Stimulated activated CD8-positive, alpha-beta memory T cell treated with anti-CD3 and anti-CD28 coated beads, Interleukin-4, amount 100 ng/mL, for 24 hours (primary cell): ENCODE measurements at places on chromosomes 6 and 20.
A peak's percentile ranks its signal among the peaks of the same experiment; 100 is the strongest.

DNA sequence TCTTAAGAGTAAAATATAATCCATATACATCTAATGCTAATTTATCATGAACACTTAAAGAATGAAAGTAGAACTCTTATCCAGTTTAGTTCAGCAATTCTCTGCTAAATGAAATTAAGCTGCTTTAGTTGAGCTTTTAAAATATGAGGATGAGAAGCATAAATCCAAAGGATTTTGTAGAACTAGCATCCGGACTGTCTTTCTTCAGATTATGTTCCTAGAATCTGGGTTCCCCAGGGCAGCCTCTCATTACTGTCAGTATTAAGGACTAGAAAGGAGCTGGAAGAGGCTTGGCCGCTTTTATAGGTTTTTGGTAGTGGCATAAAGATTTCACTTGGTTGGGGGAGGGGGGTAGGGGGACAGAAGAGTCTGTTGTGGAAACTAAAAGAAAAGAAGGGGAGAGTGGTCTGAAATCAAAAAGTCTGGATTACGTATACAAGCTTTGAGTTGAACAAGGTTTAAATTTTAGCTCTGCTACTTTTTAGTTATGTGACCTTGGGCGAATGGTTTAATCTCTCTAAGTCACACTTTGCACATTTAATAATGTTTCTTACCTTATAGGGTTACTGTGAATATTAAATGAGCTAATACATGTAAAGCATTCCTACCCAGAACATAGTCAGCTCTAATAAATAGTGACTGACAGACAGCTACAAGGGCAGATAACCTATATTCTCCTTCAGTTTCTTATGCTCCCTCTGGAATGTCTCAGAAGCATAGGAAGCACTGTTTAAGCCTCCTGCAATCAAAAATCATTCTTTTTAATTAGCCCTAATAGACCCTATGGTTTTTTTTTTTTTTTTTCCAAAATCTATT is 3.7 kb downstream of the SGK1 start:
- no peak for DNase-seq

DNA sequence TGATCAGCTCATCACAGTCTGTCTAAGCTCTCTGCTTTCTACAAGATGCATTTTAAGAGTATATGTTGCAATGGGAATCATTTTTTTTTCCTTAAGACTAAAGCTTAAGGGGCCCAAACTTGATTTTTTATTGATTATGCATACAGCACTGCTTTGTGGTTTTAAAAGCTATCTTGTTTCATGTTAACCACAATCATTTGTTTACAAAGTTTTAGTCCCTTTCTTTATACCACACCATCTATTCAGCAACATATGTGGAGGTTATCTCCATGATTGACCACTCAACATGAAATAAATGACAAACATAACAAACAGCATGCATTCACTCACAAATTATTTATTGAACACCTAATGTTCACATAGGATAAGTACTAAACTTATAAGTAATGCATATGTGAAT is 119.1 kb downstream of the FHL5 start:
- no peak for DNase-seq

DNA sequence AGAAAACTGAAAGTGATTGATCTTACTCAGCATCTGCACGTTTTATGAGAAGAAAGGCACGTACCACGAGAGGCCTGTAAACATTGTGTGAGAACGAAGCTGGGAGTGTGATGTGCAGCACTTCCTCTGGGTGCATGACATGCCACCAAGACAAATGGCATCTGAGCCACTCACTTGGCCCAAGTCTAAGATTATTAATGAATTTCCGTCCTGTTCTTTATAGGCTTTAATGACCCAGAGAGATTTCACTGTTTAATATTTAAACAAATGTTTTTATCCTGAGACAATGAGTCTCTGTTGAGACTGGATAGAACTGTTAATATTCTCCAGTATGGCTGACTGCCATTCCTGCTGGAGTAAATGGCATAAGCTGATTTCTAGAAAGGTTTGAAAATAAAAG is 172.6 kb upstream of the PHACTR1 start:
- DNase-seq, result no peak

- DNase-seq, result peak; percentile 100
Measured at GRCh38 chr6:166627033-166627874, at the start of gene RPS6KA2. Gene RPS6KA2, minus strand, starts transcription at chr6:166627251. Its CDS starts 232 bp downstream, at chr6:166627019.

DNA sequence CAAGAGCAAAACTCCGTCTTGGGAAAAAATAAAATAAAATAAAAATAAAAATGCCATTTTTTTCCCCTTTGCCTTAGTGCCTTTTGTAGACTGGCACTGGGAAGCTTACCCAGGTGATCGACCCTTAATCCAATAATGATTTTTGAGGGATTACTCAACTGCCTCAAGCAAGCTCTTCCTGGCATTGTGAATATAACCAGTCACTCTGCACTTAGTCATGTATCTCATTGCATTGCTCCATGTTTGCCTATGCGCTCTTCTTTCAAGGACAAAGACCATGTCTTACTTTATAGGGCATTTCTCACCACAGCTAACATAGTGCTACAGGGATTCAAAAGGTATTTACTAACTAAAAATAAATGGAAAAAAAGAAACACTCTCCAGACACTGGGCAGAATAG is 13.0 kb downstream of the GFOD1 start:
- no peak for DNase-seq

GRCh38 chr20:973785-974194 is 28.3 kb downstream of the RSPO4 start:
- DNase-seq, result no peak

DNA sequence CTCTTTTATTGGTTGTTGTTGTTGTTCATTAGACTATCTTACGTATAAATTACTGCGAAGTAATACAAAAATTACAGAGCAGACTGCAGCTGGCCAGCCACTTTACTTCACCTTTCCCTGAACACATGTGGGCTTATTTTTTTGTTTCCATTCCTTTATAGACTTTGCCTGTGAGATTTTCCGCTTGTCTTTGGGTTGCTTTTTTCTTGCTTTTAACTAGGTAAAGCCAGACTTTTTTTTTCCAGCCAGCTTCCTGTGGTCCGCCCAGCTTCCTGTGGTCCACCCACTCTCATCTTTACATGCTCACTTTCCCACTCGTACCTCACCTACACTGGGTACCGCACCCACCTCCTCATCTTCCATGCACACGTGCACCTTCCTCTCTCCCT is 79.0 kb downstream of the IPCEF1 start:
- DNase-seq, result no peak

- DNase-seq, result peak; percentile 8
Measured at GRCh38 chr6:150169609-150170008, 26.8 kb downstream of the PPP1R14C start.

DNA sequence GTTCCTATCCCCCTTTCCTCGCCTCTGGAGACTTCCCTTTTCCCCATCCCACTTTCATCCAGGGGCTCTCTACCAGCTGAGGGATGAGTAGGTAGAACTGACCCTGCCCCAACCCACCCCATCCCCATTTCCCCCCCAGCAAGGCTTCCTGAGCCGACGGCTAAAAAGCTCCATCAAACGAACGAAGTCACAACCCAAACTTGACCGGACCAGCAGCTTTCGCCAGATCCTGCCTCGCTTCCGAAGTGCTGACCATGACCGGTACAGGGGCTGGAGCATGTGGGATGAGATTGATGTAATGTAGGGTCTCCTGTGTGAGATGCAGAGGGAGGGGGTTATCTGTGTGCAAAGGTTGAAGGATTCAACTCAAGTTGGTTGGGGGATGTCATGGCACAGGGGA is 12.7 kb downstream of the SYNGAP1 start:
- DNase-seq, result no peak

GRCh38 chr6:46129291-46129628 is 529 bp upstream of the ENPP4 start:
- DNase-seq, result no peak

DNA sequence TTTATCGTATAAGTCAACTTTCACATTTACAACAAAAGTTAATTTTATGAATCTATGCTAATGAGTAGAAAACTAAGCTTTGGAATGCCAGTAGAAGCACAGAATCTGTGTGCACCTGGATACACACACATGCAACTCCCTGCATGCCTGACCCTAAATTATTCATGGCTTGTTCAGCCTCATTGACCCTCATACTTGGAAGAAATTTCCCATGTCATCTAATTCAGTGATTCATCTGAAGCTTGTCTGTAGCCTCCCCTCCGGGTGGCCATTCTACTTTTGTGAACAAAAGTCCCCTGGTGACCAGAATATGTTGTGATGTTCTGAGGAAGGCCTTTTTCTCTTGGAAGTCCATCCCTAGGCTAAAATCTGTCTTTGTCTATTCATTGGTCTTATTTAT is 1078.4 kb downstream of the KIF16B start:
- no peak for DNase-seq

- no peak for DNase-seq
Measured at GRCh38 chr6:117540670-117541069, 58.2 kb downstream of the DCBLD1 start.

DNA sequence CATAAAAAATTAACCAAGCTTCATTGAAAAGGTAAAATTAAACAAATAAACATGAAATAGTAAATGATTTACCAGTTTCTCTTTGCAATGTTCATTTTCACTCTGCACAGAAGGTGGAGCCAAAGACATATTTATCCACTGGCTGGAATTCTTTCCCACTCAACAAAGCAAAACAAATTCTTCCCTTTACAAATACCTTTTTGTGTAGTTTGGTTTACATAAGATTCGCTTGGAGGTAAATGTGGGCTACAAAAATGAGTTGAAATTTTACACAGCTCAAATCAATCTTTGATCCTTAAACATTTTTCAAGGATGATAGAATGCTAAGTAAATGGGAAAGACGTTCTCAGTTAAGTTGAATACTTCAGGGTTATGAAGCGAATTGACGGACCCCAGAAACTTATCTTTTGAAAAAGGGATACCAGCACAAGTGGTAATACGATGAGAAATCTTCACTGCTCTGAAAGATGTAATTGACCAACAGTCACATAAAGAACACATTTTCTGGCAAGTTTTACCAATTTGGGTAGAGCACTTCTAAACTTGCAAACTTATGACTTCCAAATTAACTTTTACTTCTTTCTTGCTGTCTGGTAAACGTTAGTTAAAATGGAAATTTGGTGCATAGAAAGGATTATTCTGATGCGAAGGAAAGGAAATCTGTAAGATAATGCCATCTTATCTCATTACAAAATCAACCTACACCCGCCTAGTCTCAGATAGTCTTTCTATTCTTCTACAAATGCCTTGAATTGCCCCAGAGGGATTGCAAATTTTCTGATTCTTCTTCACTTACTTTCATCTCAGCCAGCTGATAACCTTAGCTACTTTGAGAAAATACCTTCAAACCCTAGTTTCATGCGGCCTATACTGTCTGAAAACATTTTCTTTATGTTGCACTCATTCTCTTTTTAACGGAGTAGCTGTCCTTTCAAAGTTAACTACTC is 4.7 kb upstream of the GJA1 start:
- no peak for DNase-seq

DNA sequence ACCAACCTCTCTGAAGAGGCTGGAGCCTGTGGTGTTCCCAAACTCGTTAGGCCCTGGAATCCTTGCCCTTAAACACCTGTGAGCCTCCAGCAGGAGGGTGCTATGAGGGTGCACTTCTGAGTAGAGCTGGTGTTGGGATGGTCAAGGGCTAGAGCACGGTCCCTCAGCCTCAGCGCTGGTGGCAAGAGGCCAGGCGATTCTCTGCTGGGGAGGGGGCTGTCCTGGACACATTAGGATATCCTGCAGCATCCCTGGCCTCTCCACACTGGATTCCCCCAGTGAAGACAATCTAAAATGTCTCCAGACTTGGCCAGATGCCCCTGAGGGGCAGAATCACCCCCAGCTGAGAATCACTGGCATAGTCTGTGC is 157.8 kb downstream of the SYCP2 start:
- DNase-seq, result no peak

- no peak for DNase-seq
Measured at GRCh38 chr20:4937407-4938319, 63.6 kb downstream of the SLC23A2 start.

DNA sequence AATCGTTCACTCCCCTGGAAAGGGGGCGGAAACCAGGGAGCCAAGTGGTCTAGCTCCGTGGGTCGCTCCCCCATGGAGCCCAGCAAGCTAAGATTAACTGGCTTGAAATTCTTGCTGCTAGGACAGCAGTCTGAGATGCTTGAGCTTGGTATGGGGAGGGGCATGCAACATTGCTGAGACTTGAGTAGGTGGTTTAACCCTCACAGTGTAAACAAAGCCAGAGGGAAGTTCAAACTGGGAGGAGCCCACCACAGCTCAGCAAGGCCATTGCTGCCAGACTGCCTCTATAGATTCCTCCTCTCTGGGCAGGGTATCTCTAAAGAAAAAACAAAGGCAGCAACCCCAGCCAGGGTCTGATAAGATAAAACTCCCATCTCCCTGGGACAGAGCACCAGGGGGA is 43.2 kb downstream of the COL21A1 start:
- no peak for DNase-seq

DNA sequence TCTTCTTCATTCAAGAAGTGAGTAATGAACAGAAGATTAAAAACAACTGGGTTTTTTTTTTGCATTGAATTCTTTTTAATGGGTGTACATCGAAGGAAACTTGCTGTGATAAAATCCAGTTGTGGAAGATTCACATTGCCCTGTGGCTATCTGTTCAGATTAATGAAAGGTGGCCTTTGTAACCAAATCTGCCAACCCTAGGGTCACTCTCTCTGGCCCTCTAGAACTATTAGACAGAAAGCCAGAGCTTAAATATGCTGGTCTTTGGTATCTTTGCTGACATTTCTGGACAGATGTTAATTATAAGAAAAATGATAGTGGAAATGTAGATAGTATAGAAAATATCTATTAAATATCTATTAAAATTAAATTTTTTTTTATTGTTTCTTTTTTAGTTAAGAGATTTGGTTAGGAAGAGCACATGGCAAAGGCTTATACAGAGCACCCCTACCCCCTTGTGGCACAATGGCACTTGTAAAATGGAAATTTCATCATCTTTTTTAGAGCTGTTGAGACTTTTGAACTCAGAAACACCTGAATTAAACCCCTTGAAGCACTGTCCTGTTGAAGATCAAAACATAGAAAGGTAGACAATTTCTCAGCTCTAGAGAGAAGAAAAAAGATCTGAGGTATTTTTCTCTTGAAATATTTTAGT is 572.5 kb downstream of the PKHD1 start:
- no peak for DNase-seq

DNA sequence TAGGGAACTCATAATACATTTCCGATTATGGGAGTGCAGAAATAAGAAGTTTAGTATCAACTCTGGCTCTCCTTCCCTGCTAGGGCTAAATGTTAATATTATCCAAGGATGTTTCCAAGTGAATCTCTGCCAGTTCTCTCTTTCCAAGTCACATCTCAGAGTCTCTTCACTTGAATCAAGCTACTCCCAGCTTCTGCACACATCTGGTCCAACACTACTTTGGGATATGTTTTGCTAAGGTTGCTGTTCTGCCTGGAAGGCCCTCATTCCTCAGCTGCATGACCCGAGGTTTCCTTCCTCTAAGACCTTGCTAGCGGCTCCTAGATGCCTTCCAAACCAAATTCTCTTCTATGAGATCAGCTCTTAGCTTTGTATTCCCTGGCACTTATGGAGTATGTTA is 331.8 kb downstream of the GJA1 start:
- DNase-seq, result no peak
